A172 (cell line): ENCODE measurements at places on chromosomes 3 and 15.

DNA sequence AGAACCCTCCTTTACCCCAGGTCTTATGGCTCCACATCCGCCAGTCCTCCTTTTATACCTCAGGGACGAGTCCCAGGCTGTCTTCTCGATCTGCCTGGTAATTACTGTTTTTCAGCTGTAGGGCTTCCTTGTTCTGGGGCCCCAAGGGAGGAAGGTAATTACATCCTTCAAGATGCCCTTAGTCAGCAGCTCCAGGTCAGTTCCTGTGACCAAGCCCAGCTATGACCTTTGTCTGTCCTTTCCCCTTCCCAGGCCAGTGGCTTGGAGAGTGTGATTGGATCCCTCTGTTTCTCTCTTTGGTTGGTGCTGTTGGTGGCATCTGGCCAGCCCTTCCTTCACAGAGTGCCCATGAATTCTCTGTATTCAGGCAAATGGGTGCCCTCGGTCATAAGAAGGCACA lies 92.6 kb downstream of the AAGAB start:
- DNase-seq = no peak

- no peak for DNase-seq
These were observed 214.2 kb downstream of the NAALADL2 start for GRCh38 chr3:175073219-175073905.

- DNase-seq = no peak
These were observed 125.1 kb downstream of the SNRK start for GRCh38 chr3:43411429-43411828.

GRCh38 chr3:183247011-183247589 lies 6.0 kb upstream of the B3GNT5 start:
- DNase-seq = peak; percentile 66

- no peak for DNase-seq
These were observed 59.2 kb downstream of the AAGAB start for GRCh38 chr15:67195305-67195704.

GRCh38 chr15:56939257-56939656 lies 20.8 kb downstream of the TCF12 start:
- no peak for DNase-seq

DNA sequence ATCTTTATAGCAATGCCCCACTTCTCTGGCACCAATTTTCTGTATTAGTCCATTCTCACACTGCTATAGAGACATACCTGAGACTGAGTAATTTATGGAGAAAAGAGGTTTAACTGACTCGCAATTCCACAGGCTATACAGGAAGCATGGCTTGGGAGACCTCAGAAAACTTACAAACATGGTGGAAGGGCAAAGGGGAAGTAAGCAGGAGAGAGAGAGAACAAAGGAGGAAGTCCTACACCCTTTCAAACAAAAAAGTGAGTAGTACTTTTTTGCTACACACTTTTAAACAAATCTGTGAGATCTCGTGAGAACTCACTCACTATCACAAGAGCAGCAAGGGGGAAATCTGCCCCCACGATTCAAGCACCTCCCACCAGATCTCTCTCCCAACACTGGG lies 67.8 kb upstream of the ZBED2 start:
- DNase-seq = no peak

DNA sequence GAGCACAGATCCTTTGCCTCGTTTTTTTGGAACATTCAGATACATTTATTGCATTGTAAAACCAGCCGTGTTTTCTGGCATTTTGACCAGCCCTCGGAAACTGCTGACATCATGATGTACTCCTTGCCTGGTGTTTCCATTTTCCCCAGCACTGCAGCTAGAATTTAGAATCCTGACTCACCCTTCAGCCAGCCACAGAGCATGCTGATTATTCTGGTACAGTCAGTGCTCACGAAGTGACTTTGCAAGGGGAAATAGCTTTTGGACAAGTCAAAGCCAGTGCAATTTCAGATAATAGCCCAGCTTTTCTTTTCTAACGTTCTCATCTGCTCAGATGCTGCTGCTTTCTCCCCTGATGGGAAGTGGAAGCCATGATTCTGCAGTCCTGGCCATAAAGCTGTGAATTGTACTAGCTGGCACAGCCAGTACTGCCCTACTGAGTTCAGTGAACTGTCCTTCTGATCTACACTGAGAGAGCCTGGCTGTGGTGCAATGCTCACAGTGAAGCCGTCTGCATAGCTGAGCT lies 12.1 kb upstream of the CNBP start:
- DNase-seq = peak; percentile 96

- DNase-seq = no peak
These were observed 65.8 kb downstream of the B3GNT5 start for GRCh38 chr3:183318877-183319276.

DNA sequence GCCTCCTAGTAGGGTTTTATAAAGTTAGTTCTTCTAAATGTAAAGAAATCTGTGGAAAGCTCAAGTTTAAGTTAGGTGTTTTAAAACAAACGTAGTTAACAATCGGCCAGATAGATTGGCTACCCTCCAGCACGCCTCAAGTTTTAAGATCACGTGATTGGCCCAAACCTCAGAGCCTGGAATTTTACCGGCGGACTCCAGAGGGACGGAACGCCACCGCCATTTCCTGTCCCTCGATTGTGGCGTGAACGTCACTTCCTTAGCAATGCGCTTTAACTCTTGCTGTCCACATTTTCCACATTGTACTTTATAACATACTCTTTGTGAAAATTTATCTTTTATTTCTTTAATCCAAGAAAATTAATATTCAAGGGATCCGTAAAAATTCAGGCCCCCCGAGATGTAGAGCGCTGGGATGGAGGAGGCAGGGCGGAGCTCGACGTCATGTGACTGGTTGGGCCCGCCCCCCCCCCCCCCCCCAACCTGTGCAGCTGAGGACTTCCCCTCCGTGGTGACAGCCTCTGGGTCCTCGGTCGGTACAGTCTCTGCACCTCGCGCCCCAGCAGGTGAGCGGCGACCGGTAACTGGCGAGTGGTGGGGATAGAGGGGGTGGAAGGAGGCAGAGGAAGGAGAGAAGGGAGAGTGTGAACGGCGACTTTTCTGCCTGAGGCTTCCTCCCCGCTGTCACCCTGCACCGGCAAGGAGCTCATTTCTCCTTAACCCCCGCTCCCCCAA lies at the start of gene ATP6V1A:
Gene ATP6V1A, plus strand, starts transcription at position 488 of the 735 bp plus-strand sequence. CDS start 31,719 bp downstream, outside the sequence.
- peak; percentile 94 for DNase-seq

- peak; percentile 18 for DNase-seq
These were observed 54.3 kb upstream of the AGTR1 start for GRCh38 chr3:148643389-148643840.

DNA sequence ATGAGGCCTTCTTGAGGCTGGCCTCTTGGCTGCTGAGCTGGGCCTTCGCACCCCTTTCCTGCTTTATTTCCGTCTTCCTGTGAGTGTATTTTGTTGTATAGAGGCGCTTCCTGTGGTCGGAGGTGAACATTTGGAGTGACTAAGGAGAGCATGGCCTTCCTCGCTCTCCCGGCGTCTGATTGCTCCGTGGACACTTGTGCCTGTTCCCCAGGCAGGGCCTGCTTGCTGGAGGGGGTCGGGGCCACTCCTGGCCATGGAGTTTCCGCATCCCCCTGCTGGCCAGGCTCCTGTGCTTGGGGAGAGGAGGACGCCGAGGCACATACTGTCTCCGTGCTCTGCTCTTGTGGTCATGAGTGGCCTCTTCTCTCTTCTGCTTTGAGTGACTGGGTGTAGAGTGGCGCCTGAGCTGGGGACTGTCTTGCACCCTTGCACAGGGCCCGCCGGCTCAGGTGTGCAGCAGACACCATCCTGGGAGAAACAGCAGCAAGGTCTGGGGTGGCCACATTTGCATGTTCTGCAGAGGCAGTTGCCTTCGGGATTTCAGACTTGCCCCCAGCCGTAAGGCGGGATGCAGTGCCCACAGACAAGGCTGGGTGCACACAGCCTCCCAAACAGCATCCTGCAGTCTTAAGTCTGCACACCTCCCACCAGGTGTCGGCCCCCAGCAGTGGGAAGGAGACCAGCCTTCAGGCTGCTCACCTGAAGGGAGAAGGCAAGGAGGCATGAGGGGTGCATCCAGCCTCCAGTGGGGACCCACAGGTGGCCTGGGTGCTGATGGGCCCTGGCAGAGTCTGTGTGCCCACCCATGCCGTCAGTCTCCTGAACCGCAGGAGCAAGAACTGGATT lies 16.4 kb downstream of the KLF13 start:
- no peak for DNase-seq

DNA sequence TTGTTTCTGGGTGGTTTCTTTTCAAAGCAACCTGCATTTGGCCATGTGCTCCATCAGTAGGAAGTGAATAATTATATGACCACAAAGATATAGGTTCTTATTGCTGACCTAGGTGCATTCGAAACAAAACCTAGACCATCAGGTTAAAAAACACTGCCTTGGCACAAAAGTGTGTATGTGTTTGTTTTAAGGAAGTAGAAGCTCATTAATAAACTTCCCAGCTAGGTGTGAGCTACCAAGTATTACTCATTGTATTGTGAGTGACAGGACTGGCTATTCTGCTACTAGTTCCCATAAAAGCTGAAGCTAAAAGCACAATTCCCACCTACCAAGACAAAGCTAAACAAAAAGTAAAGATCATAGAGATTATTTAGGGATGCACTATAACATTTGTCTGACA lies 168.2 kb downstream of the TP63 start:
- no peak for DNase-seq

DNA sequence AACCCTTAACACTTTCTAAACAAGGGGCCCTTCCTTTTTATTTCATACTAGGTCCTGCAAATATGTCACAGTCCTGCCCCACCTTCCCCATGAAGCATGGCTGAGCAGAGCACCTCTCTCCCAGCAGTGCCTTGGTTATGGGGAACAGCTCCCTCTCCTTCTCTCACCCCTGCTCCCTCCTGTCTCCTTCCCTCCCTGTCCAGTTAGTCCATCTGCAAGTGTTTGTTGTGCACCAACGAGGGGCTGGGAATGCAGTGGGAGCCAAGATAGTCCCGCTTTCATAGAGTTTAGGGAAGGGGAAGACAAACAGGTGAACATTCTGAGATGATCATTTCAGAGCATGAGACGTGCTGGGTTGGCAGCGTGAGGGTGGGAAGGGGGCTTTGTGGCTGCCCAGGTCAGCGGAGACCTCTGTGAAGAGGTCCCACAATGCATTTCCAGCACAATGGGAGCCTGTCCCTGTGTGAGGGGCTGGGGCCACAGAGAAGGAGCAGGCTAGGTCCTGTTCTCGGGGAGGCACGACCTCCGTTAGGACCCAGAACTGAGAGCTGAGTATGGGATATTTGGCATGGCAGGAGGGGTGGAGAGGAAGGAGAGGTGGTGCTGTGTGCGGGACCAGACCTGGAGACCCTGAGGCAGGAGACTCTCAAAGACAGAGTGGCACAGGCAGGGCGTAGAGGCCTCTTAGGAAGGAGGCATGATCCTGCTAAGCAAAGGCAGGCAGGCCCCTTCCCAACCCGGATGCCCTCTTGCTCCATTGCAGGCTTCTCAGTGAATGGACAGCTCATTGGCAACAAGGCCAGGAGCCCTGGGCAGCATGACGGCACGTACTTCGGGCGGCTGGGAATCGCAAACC lies 5.5 kb upstream of the ITIH3 start:
- DNase-seq = no peak

- no peak for DNase-seq
These were observed 774.9 kb downstream of the ROBO2 start for GRCh38 chr3:77814845-77815244.

DNA sequence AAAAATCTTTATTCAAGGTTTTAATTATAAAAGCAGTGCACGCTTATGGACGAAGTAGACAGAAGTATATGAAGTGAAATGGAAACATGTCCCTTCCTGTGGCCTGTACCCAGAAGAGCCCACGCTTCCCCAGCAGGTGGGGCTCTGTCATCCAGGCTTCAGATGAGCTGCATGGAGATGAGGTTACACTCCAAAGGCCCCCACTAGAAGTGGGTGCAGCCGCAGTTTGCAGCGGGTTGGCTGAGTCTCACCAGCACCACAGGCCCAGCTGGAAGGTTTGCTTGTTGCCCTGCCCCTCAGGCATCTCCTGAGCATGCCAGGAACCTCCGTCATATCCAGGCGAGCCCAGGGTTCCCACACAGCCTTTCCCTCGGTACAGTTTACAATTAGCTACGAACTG lies 33.1 kb downstream of the PRR20G start:
- DNase-seq = peak; percentile 31

- DNase-seq = no peak
These were observed 18.9 kb upstream of the LRRK1 start for GRCh38 chr15:100900136-100900794.

DNA sequence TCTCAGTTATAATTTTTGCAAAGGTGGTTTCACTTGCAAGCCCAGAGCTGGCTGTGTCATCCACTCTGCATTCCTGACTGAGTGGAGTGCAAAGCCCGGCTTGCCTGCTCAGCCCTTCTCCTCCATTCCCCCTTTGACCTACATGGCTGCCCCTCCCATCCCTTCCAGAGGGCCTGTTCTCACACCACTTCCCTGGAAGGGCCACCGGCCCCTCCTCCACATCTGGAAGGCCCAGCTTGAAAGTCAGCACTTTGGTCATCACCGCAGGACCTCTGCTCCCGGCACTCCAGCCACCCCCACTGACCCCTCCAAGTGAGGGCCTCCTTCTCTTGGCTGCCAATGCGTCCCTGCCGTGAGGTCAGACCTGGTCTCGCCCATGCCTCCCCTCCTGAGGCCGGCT lies 74.1 kb upstream of the RNF7 start:
- DNase-seq = no peak

DNA sequence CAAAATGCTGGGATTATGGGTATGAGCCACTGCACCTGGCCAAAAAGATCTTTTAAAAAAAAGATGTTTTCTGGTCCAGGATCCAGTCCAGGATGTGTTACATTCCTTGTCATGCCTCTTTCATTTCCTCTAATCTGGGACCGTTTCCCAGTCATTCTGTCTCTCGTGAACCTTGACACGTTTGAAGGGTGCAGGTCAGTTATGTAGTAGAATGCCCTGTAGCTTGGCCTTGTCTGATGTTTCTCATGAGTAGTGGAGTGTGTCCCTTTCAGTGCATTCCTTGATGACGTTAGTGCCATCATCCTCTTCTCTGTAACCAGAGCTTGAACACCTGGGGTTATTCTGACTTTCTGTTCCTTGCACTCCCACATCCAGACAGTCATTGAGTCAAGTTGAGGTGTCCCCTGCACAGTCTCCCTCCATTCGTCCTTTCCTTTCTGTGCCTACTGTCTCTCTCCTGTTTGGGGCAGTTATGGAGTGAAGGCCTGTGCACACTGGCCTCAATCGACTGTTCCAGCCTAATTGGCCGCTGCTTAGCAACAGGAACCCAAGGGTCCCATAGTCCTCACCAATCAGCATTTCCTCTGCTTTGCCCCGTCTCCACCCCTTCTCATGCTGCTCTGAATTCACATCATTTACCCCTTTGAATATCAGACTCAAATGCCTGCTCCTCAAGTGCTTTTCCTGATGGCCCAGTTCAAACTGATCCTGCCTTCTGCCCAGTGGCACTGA lies 5.5 kb downstream of the FAM81A start:
- DNase-seq = no peak

DNA sequence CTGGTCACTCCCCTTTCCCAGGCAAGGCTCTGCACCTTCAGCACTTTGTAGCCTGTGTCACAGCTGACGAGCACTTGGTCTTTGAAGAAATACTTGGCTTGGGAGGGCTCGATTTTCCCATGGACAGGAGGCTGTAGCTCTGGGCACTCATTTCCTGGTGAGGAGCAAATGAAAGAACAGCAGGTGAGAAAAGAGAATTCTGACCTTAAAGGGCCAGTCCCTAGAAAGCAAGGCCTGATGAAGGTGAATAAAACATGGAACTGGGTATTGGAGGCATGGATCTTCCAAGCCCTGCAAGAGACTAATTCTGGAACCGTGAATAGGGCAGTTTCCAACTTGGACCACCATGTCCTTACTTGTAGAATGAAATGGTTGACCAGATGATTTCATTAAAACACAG lies 39.9 kb downstream of the MASP1 start:
- DNase-seq = no peak
